ENCODE measurements at places on chromosomes 5 and 9.

DNA sequence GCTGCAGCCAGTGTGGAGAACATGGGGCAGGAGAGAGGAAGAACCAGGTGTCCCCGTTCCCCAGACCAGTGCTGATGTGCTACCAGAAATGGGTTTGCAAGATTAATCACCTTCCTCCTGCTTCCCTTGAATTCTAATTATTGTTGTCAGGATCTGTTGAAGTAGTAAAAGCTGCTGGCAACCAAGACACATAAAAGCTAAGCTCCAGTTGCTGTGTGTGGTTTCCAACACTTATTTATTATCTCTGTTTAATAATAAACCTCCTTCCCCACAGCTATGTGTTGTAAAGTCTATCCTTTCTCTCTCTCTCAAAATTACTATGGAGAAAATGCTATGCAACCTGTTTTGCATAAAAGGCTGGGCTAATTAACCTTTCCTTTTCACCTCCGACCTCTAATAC, 2.3 kb upstream of the RETREG1 start:
- no peak for DNase-seq

DNA sequence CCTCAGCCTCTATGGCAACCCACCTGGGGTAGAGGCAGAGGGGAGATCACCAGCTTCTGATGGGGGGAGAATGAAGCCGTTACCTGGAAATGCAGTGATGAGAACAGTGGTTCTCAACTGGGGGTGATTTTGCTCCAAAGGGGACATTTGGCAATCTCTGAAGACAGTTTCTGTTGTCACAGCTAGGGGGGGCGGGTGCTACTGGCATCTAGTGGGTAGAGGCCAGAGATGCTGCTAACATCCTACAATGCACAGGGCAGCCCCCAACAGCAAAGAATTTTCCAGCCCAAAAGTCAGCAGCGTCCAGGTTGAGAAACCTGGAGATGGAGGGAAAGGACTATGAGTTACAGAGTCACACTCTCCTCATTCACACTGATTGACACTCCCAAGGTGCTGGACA, 84.5 kb downstream of the FGF1 start:
- DNase-seq, result no peak

- no peak for DNase-seq
Measured at GRCh38 chr5:139141446-139142204, 56.5 kb downstream of the SIL1 start.

DNA sequence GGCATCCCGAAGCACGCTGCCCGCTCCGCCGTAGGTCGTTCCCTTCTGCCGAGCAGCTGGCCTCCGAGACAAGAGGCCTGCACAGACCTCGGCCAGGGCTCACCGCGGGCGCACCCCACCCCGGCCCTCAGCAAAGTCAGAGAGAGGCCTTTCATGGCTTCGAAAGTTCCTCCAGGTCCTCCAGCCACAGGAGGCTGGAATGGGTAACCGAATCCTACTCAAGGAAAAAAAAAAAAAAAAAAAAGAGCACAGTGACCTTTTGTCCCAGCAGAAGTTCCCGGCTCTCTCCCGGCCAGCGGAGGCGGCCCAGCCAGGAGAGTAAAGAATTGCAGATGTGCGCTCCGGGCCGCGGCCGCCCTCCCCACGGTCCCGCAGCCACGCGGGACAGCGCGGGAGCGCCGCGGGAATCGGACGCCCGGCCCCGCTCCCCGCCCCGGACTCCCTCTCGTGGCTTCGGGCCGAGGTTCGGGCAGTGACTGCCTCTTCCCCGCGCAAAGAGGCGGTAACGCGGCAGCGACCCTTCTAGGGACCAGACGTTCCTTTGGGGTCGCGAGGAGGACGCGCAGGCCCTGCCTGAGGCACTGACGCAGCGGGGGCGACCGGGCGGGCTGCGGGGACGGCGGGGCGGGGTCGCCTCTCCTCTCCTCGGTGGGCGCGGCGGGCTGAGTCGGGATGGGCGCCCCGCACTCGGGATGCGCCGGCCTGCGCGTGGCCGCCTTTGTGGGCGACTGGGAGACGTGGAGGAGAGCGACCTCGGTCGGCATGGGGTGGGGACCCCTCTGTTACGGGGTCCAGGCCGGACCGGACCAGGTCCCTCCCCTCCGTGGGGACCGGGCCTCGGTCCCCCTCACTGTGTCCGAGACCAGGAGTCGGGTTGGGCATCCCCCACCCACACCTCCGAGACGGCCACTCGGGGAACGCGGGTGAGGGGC, 754 bp downstream of the GFPT2 start:
- DNase-seq, result peak; percentile 39

GRCh38 chr5:129459777-129460671, at the start of gene ADAMTS19:
TSS of gene ADAMTS19 (plus strand) at chr5:129460298. CDS start at chr5:129460392, 94 bp downstream.
- DNase-seq, result peak; percentile 8

- DNase-seq, result no peak
Measured at GRCh38 chr9:136742591-136743391, at the start of gene LCN10. TSS of gene LCN10 (minus strand) at chr9:136742940. CDS start at chr9:136742903, 37 bp downstream.

- no peak for DNase-seq
Measured at GRCh38 chr5:108911055-108911454, 163.4 kb downstream of the FER start.

GRCh38 chr9:89177944-89178829, at the start of gene SHC3:
TSS of gene SHC3 (minus strand) at chr9:89178818. CDS start at chr9:89178460, 358 bp downstream.
- DNase-seq, result no peak

DNA sequence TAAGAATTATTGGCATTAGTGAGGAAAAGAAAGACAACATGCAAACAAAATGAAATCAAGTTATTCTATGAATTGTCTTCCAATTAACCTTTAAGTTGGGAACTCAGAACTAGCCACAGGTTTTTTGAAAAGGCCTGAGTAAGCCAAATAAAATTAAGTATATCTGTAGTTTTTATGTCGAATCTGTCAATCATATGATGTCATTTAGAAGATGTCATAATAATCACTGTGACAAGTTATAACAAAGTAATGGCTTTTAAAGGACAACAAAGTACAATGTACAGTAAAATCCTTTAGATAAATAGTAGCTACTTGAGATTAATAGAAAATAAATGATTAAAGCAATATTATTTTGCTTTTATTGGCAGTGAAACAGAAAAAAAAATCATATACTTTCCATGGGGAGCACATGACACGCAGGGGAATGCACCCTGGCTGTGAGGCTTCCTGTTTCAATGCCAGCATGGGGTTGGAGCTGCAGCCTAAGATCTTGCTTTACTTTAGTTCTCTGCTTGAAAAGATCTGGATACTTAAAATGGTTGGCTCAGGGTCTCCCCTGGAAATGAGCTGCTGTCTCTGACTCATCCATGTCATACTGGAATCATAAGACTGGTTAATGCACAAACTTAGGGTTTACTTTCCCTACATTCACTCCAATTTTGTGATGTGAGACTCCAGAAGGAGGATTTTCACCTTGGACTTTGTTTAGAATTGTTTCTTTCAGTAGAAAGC, 284.3 kb downstream of the TAF11L14 start:
- DNase-seq, result no peak

GRCh38 chr9:84517026-84517425, 152.5 kb upstream of the NTRK2 start:
- DNase-seq, result no peak

GRCh38 chr9:80839821-80840675, 849.3 kb downstream of the TLE1 start:
- no peak for DNase-seq

DNA sequence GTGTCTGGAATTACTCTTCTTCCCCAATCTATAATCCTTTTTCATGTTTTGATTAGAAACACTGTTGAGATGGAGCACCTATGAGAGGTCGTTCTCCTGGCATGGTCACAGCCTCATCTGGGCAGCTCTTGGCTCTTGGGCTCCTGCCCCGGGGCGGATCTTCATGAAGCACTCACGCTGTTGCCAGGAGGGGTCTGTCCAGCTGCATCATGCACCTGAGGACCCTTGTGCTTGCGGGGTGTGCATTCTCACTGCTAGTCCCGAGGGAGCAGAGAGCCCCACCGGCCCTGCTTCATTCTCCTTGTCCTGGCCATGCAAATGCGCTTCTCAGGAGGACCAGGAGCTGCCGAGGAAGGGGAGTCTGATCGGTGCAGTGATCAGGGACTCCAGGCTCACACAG, 117.6 kb upstream of the S1PR3 start:
- no peak for DNase-seq

- no peak for DNase-seq
Measured at GRCh38 chr5:33788922-33789566, 102.7 kb downstream of the ADAMTS12 start.

DNA sequence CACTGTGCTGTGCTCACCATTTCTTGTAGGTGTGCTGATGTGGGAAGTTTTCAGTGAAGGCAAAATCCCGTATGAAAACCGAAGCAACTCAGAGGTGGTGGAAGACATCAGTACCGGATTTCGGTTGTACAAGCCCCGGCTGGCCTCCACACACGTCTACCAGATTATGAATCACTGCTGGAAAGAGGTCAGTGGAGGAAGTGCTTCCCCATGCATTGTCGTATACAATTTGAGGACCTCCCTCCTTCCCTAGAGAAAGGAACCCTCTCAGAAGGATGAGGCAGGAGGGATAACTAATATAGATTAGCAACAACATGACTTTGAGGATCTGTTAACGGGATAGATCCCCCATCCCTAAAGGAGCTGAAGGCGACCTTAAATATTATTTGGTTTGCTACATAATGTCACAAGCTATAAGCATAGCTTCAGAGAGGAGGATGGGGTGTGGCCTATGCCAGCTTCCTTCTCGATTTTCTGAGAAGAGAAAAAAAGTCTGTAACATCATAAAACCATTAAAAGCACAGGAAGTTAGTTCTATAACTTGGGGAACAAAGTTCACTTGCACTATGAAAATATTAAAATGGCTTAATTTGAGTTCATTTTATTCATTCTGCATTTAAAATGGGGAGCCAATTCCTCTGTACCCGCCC, 17.0 kb upstream of the CYFIP2 start:
- no peak for DNase-seq

- DNase-seq, result no peak
Measured at GRCh38 chr9:656926-657568, 184.4 kb upstream of the DMRT1 start.

DNA sequence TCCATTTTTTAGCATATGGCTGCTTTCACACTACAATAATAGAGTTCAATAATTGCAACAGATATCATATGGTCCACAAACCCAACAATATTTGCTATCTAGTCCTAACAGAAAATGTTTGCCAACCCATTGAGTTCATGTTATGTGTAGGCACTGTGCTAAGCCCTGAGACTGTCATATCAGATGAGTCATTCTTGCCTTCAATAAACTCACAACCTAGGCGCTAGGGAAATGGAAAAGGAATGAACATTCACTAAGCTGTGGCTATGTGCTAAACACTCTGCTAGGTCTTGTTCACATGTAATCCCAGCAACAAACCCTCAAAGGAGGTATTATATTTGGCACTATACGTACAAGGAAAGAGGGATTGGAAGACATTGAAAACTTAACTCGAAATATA, 8.4 kb upstream of the TIMD4 start:
- DNase-seq, result no peak

DNA sequence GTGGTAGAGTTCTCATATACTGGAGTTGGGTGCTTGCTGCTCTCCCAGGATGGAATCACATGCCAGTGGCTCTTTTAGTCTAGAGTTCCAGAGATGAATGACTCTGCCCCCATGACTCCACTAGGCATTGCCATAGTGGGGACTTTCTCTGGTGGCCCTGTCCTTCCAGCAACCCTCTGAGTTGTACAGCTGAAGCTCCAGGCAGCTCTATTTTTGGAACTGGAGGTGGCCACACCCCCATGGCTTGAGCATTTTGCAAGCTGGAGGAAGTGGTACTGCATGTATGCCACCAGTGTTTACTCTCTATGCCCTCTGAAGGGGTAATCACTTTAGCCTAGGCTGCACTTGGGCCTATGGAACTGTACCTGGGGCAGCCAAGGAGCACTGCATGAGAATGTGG, 112.6 kb downstream of the RANBP17 start:
- no peak for DNase-seq

DNA sequence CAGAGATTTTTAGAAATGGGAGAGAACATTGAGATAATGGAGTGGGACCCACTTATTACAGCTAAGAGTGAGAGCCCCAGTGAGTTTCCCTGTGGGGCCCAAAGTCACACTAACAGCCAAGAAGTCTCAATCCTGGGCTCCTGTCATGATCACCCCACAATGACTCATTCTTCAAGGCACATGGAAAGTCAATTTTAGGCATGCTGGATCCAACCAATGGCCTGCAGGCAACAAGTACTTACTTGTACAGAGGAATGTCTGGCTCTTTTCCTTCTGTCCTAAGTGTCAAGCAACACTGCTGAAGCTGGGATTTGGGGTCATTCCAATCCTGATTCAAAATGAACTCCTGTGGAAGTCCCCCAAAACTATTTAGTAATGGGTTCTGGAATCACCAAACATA, 123.1 kb downstream of the DROSHA start:
- DNase-seq, result no peak

- no peak for DNase-seq
Measured at GRCh38 chr9:16262477-16263261, 607.8 kb downstream of the BNC2 start.

DNA sequence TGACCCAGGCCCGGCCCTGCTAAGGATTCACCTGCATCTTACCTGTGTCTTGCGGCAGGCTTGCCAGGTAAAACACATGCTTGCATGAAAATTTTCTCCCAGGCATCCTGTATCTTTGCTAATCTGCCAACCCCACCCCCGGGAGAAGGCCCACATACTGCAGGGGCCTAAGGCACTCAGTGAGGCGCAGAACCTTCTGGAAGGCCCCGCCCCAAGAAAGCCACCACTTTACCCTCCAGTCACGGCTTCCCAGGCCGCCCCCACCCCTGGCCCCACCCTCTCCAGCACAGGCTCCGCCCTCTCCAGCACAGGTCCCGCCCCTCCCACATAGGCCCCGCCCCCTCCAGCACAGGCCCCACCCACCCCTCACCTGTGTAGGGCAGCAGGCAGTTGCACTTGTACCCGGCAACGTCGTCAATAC, 29.8 kb upstream of the SEC16A start:
- DNase-seq, result no peak

All from substantia nigra (tissue), 51 donors.